ENCODE measurements at places on chromosomes 6 and 20.

- no peak for DNase-seq
Observed at GRCh38 chr6:128158496-128158895, 257.6 kb upstream of the THEMIS start.

- DNase-seq = no peak
Observed at GRCh38 chr6:167576828-167577503, 249.7 kb upstream of the AFDN start.

GRCh38 chr6:91299544-91300491 is 712.9 kb upstream of the MAP3K7 start:
- DNase-seq = no peak

DNA sequence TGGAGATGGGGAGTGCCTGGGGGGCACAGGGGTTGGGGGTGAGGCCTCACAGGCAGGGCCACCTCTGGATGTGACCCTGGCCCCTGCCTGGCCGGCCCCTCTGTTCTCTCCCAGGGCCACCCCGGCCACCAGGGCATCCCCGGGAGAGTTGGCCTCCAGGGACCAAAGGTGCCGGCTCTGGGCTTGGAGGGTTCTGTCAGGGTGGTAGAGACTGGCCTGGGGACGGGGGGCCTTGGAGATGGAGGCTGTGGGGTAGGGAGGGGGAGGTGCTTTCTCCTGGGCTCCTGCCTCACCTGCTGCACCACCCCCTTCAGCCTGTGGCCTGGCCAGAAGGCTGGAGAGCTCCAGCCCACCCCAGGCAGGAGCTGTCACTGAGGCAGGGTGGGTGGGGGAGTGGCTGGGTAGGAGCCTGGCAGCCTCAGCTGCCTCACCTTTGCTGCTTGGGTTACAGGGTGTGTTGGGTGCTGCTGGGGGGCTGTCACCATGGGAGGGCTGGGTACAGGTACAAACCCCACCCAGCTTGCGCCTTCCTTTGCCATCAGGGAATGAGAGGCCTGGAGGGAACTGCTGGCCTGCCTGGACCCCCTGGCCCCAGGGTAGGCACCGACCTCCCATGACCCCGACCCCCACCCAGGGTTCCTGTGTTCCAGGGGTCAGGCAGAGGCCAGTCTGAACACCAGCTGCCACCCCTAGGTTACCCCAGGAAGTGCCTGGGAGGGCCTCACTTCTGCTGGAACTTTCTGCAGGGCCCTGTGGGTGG is 32.7 kb downstream of the COL20A1 start:
- no peak for DNase-seq

DNA sequence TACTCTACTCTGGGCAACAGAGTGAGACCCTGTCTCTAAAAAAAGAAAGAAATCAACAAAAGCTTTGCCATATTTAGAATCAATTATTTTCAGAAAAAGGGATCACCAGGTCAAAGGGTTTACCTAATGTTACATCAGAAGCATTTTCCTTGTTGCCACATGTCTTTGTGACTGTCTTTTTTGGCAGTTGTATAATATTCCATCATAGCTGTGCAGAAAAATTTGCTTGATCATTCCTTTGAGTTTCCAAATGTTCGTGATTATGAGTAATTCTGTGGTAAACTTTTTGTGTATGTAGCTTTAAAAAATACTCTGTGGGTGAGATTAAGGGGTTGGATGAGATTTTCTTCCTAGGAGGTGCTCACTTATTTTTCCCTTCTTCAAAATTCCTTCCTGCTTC is 26.4 kb downstream of the PNPLA1 start:
- DNase-seq = no peak

- DNase-seq = no peak
Observed at GRCh38 chr6:125746731-125747588, 2.5 kb upstream of the HEY2 start.

DNA sequence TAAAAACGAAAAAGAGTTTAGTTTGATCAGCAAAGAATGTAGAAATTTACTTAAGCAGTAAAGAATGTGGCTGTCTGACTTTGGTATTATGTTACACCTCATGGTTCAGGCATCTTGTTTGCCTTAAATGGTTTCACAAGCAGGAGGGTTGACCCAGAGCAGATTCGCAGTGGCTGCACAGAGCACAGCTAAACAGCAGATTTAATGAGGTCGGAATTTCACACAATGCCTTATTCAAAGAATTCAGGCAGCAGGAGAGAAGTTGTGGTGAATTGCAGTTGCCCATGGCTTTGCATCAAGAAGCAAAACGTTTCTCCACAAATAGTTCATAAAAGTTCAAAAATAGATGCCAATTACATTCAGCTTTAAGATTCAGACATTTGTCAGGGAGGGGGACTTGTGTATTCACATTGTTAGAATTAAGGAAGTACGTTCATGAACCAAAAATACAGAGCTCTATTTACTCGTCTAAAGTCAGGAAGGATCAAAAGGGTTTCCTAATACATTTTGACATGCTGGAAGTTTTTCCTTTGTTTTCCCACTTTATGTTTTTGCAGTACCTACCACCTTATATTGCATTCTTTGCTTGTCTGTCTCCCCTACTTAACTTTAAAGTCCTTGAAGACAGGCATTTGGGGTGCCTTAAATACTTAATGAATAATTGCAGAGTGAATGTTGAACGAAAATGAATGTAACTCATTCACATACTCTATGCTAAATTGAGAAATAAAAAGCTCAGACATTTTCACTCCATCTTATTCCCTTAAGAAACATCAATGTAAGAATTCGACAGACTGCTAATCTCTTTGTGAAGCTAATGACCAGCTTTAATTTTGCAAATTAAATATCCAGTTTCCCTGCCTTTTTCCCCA is 1163.6 kb upstream of the CITED2 start:
- no peak for DNase-seq

DNA sequence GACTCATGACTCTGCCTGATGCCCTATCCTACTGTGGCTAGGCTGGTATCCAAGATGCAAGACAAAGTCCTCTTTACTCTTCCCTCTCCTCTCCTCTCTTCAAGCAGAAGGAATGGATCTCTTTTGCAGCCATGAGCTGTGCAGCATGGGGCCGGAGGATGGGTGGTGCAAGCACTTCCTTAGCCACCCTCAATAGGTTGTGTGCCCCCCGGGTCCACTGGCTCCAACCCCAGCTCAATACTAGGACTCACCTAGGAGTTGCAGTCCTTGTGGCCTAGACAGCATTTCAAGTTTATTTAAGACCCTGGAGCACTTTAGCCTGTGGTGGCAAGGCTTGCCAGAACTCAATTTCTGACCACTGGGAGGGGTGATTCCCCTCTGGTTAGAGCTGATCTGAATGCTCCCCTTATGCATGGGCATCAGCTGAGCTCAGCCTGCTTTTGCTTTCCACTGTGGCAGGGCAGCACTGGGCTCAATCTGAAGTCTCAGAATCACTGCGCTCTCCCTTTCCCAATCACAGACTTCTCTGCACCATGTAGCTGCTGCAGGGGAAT is 29.0 kb upstream of the GRM4 start:
- no peak for DNase-seq

- no peak for DNase-seq
Observed at GRCh38 chr20:31951203-31951529, 680 bp downstream of the PDRG1 start.

GRCh38 chr20:59944726-59945125 is 4.5 kb downstream of the FAM217B start:
- no peak for DNase-seq

DNA sequence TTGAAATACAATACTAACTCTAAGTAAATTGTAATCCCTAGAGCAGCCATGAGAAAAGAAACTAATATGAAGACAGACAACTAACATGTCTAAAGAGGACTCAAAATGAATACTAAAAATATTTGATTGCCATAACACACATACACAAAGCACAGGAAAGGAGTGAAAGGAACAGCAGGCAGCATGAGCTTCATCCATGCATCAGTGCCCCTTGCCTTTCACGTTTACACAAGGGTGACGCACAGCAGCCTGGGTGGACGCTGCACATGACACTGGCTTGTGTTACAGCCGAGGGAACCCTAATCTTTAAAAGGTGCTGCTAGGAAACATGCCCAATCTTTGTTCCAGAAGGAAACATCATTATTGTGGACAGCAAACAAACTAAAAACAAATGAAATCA is 123.5 kb downstream of the MAN1A1 start:
- no peak for DNase-seq

DNA sequence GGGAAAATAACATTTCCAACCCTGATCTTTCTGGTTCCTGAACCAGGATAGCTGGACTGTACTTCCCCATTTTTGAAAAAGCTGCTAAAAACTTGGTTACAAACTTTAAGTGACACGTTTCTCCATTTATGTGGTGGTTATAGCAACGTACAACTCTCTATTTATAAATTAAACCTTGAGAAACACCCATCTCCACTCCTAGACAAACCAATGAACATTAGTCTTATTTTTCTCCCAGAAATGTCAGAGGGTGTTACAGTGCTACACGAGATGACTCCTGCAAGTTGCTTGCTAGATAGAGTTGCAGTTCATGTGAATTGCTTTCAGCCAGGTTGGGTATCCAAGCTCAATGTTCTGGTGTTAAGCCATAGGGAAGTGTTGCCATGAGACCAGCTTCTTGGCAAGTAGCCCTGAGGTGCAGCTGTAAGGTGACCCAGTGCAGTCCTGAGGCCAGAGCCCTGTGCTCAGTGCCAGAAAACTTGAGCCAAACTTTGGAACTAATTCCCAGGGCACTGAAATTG is 51.3 kb upstream of the REV3L start:
- no peak for DNase-seq

DNA sequence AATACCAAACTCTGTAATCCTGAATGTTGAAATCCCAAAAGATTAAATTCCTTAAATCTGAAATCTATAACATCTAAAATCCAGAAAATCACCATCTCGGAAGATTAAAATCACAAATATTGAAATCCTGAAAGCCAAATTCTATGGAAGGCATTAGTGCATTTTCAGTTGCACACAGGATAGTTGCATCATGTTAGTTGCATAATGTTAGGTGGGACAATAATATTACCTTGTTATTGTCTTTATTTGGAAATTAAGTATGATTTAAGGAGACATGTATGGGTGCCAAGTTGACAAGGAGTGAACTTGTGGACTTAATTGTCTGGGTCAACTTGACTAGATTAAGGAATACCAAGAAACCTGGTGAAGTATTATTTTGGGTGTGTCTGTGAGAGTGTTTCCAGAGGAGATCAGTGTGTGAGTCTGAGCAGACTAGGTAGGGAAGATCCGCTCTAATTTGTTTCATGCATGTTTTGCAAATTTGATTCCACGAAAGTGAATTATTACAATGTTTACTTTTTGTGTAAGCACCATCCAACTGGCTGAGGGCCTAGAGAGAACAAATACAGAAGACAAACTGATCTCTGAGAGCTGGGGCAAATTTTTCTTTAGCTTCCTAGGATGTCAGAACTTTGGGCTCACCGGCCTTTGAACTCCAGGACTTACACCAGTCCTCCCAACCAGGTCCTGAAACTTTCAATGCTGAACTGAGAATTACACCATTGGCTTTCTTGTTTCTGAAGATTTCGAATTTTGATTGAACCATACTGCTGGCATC is 545.1 kb upstream of the IRAK1BP1 start:
- no peak for DNase-seq

- no peak for DNase-seq
Observed at GRCh38 chr6:16336056-16336818, 97.8 kb downstream of the GMPR start.

- DNase-seq = no peak
Observed at GRCh38 chr20:52124821-52125220, 66.8 kb downstream of the ZFP64 start.

DNA sequence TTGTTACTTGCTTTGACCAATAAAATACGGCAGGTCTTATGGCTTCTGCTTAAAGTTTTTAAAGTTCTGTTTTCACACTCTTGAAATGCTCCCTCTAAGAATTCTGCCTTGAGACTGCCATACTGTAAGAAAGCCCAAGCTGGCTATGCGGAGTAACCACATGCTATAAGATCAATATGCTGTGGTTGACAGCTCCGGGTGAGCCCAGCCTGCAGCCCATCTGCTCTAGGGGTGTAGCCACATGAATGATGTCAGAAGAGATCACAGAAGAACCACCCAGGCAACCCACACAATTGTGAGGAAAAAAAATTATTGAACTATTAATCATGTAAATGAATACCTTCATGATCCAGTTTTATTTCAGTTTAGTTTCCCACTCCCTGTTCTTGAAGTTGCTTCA is 26.1 kb upstream of the SH3BGRL2 start:
- DNase-seq = no peak

- no peak for DNase-seq
Observed at GRCh38 chr6:152204591-152204990, 397.1 kb downstream of the ESR1 start.

GRCh38 chr20:10802236-10802635 is 128.4 kb upstream of the JAG1 start:
- no peak for DNase-seq

- DNase-seq = no peak
Observed at GRCh38 chr6:4582506-4583417, 193.4 kb upstream of the CDYL start.

GRCh38 chr6:39962831-39963230 is 28.6 kb upstream of the MOCS1 start:
- no peak for DNase-seq

GRCh38 chr6:89432875-89433251 is at the start of gene ANKRD6:
ANKRD6 (plus strand) TSS chr6:89433152; CDS start chr6:89566977, 133,825 bp downstream.
- DNase-seq = no peak

DNA sequence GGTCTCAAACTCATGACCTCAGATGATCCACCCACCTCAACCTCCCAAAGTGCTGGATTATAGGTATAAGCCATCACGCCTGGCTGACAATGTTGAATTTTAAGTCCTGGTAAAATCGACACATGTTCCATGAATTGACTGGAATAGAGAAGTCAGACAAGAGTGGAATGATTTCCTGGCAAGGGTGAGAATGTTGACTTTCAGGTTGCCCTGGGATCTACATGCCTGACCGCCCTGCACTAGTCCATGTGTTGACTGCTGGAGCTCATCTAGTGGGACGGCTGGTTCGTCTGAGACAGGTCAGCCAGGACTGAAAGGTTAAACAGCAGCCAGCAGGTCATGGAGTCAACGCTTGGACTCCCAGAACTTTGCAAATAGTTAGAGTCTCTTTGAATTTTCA is 88.8 kb downstream of the SASH1 start:
- DNase-seq = no peak

DNA sequence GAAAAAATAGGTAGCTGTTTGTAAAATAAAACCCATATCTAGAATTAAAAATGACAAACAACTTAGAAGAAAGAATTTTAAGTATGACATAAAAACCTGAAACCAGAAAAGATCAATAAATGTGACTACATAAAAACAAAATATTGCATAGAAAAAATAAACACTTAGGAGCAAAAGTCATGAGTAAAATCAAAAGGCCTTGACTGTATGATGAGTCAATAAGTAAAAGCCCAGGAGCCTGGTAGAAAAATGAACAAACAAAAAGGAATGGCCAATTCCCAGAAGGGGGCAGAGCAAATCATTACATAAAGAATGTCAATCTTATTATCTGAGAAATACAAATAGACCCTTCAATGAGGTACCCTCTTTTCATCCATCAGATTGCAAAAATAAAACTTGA is 20.7 kb upstream of the ENPP1 start:
- DNase-seq = no peak

Data from esophagus squamous epithelium (tissue), 5 donors.